ENCODE measurements at places on chromosomes 12 and 14.
A peak's percentile ranks its signal among the peaks of the same experiment; 100 is the strongest.

- DNase-seq: no peak
Measured at GRCh38 chr14:43306053-43306452, 1201.0 kb downstream of the FSCB start.

DNA sequence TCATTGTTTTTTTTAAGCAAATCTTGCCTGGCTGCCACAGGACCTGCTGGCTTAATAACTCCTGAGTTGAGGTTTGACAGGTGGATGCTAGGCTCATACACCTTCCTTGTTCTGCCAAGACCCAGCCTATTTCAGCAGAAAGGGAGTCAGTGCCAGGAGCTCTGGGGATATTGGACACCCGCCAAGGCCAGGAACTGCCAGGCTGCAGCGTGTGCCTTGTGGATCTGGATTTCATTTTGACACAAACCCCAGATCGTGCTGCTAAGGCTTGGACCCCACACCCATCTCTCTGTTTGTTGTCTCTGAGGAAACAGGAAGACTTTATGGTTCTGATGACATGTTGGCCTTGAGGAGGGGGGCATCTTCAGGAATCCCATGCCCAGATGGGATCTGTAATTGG is 44.4 kb upstream of the PRIMA1 start:
- DNase-seq: no peak

DNA sequence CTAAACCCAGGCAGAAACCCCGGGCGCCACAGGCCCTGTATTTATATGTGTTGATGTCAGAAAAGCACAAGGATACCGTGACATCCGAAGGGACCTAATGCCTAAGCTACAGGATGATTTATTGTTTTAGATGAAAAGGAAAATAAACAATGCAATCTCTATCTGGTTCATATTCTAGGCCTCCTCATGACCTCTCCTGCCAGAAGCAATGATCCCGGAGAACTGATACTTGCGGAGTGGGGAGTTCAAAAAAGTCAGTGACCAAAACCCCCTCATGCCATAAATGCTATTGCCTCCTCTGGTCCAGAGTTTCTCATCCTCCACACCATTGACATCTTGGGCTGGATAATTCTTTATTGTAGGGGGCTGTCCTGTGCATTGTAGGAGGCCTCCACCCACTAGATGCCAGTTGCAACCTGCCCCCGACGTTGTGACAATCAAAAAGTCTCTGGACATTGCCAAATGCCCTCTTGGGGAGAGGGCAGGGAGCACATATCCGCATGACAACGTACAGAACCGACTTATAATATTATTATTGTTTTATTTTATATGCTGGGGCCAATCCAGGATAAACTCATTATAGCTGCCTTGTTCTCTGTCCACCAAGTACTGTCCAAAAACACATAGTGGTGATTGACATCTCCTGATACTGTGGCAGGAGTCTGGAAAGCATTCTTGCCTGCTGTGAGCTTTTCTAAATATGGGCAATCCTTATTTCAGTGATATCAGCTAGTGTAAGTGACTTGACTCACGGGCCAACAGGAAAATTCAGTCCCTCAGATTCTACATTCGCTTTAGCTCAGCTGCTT is 1.1 kb upstream of the CSRP2 start:
- DNase-seq: no peak

GRCh38 chr12:45725631-45726602 is 3.6 kb upstream of the ARID2 start:
- DNase-seq: peak; percentile 34

DNA sequence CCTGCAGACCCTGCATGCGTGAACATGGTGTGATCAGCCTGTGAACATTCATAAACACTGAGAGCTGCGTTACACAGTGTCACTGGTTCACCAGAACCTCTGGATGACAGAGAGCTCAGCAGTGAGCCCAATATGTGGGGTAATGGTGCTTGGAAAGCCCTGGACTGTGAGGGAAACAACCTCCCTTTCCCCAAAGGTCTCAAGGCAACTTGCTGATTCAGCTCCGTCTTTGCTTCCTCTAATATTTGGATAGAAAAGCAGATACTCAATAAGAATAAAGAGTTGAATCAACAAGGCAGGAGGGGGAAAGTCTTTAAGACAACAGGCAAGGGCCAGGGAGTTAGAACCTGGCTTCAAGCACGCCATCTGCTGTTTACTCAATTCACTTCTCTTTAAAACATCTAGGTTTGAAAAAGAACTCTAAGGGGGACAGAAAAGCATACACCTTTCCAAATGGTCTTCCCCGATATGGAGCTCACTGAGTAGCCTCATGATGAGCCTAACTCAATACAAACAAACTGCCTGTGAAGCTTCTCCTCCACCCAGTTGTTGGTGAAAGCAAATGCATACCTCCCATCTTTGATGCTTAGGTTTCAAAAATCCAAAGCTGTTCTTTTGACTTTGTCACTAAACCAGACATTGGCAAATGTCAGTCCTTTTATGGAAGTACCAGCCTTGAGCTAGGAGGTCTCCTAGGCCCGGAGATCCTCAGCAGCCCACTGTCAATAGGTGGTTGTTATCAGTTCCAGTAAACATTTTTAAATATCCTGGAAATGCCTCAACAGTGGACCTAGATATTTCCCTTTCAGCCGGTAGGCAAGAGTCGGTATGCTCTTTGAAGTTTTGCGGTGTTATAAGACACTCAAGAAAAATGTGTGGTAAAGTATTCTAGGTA is 76.1 kb downstream of the SAMD4A start:
- DNase-seq: no peak

GRCh38 chr12:55979069-55979468 is 5.2 kb downstream of the RAB5B start:
- no peak for DNase-seq

DNA sequence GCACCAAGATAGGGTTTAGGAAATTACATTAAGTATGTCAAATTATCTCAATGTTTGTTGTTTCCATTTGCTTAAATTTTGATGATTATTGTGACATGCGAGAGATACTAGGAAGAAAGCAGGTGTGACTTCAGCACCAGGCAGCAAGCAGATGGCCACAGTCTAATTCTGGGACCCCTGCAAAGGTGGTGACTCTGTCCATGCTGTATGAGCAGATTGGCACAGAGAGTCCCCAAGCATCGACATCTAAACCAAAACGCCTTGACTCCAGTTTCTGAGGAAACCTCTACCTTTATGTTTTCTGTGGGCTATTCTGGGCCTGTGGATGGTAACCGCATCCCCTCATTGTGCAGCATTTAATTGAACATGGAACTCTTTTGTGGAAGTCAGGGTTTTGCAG is 670.1 kb upstream of the TMEM132C start:
- DNase-seq: no peak

DNA sequence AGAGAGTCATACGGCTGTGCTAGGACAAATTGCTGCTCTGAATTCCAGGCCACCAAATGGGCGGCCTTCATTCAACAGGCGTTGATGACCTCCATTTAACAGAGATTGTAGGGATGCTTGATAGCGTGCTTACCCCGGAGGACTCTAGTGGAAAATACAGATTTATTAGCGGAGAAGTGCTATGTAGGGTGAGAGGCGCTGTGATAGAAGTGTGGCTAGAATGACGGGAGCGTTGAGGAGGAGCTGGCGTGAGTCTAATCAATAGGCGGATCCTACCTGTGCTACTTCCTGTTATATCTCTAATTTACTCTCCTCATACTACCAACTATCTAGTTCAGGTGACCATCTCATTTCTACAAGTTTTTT is 668 bp downstream of the MRPS35 start:
- DNase-seq: no peak

DNA sequence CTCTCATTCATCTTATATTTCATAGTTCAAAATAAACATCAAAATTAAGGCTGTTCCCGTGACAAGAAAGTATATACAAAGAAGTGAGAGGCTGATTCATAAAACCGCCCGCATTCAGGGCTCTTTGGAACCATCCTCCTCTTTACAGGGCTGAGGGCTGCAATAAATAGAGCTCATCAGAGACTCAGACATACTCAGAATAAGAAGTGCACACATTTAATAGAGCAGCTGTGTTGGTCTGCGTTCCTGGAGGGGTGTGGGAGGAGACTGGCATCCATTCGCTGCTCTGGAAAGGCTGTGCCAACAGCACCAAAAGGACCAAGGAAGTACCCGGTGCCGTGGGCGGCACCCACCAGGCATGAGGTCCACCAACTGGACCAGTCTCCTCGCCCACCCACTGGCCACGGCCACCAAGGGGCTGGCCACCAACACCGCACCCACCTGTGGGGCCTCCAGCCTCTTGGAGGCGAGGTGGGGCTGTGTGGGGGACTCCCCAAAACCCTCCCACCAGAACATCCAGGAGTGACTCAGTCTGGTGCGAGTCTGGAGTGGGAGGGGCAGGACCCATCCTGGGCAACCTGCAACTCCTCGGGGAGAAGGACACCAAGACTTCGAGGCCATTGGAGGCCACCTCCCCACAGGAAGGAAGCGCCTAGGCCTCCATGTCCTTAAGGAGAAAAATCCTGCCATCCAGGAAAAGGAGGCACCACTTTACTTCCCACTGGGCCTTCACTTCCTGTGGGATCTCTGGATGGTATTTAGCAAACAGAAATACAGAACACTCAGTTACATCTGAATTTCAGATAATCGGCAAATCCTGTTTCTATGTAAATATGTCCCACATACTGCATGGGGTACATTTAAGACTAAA is 32.7 kb downstream of the VCPKMT start:
- DNase-seq: no peak

- DNase-seq: no peak
Measured at GRCh38 chr14:105022276-105022670, 1.4 kb upstream of the CDCA4 start.

- DNase-seq: no peak
Measured at GRCh38 chr14:37056473-37056872, 115.9 kb downstream of the SLC25A21 start.

DNA sequence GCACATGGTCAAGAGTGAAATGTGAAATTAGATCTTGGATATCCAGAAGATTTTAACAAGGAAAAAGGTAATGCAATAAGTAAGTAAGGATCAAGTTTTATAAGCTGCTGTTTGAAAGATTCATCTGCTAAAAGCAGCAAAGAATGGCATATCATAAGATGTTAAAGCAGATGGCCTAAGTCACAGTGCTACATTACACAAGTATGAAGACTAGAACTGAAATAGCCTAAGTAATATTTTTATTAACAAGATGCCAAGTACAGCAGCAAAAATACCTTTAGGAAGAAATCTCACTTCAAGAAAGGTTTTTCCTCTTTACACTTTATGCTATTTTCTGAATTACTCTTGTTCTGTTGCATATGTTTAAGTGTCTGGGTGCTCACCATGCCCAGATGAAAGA is 414.1 kb downstream of the MDGA2 start:
- no peak for DNase-seq

DNA sequence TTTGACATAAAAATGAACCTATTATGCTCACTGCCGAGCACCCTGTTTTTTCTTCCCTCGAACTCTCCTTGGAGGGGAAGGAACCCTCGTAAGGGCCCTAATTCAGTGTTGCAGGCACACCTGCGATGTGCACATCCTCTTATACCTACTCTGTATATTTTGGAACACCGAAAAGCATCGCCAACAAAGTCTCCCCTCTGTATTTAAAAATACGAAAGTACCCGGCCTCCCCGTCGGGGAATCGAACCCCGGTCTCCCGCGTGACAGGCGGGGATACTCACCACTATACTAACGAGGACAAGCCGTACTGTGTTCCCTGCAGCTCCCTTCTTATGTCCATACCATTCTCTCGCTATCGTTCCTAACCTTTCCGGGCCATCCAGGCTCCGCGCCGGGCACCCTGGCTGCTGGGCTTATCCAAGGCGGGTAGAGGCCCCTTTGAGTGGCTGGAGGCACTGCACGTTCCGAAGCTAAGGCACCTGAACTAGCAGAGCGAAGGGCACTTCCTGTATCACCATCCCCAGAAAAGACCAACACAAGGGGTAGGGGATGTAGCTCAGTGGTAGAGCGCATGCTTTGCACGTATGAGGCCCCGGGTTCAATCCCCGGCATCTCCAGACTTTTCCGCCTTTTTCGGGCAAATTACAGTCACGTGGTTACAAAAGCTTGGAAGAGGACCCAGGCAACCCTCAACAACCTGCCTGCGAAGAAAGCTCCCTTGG is 25.1 kb upstream of the UBC start:
- no peak for DNase-seq

- no peak for DNase-seq
Measured at GRCh38 chr12:95318071-95318545, 100.5 kb downstream of the VEZT start.
